ENCODE measurements at places on chromosomes 2 and 18.
A peak's percentile ranks its signal among the peaks of the same experiment; 100 is the strongest.

DNA sequence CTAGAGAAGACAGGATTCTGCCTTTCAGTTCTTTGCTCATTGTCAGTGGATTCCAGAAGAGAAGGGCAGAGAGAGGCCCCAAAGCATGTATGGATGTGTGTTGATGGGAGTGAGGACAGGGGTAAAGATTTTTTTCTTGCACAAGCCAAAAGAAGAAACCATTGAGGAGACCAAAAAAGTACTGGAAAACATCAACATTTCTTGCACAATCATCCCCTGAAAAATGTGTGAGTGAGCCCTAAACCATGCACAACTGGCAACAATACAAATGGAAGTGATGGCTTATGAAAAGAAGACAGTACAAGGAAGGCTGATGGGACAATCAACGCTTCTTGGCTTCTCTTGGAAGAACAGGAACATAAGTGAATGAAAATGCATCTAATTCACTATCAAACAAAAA is 5.6 kb upstream of the SMAD7 start:
- no peak for DNase-seq

GRCh38 chr2:118755901-118756300 is 91.5 kb downstream of the EN1 start:
- no peak for DNase-seq

DNA sequence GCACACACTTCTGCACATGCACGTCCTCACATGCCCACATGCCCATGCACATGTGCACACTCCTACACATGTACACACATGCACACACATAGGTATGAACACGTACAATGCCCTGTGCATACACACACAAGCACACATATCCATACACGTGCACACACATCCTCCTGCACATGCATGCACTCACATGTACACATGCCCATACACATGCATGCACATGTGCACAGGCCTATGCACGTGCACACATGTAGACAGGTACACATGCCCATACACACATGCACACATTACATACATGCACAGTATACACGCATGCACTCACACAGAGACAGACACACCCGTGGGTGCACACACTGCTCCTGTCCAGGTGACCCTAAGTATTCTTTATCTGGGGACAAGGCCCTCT is 34.3 kb downstream of the GPC1 start:
- no peak for DNase-seq

GRCh38 chr18:79566771-79567431 is 112.7 kb upstream of the CTDP1 start:
- no peak for DNase-seq

GRCh38 chr2:105590780-105591660 is 153.7 kb upstream of the NCK2 start:
- DNase-seq: no peak

DNA sequence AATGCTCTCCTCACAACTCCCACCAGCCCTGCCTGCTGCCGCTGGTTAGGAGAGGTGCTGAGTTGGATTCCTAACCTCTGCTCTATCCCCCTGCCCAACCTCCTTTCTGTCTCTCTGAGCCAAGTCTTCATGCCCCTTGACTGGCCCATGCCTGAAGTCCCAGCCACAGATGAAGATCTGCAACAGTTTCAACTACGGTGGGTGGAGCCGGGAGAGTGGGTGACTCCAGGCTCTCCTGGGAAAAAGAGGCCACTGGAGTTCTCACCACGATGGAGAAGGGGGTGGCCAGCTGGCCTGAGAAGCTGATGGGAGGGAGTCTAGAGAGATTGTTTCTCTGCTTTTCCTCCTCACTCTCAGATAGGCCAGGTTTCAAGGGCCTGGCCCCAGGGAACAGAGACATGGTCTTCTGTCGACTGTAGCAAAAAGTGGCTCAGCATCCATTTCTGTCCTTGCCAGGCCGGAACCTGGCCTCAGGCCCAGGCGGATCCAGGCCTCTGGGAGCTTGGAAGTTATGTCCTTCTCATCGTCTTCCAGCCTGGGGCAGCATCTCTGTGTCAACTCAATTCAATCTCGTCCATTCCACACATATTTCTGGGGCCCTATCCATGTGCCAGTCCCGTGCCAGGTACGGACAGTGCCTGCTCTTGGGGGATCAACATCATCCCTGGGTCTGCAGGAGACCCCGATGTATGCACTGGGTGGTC is 75.3 kb downstream of the INHBB start:
- no peak for DNase-seq

DNA sequence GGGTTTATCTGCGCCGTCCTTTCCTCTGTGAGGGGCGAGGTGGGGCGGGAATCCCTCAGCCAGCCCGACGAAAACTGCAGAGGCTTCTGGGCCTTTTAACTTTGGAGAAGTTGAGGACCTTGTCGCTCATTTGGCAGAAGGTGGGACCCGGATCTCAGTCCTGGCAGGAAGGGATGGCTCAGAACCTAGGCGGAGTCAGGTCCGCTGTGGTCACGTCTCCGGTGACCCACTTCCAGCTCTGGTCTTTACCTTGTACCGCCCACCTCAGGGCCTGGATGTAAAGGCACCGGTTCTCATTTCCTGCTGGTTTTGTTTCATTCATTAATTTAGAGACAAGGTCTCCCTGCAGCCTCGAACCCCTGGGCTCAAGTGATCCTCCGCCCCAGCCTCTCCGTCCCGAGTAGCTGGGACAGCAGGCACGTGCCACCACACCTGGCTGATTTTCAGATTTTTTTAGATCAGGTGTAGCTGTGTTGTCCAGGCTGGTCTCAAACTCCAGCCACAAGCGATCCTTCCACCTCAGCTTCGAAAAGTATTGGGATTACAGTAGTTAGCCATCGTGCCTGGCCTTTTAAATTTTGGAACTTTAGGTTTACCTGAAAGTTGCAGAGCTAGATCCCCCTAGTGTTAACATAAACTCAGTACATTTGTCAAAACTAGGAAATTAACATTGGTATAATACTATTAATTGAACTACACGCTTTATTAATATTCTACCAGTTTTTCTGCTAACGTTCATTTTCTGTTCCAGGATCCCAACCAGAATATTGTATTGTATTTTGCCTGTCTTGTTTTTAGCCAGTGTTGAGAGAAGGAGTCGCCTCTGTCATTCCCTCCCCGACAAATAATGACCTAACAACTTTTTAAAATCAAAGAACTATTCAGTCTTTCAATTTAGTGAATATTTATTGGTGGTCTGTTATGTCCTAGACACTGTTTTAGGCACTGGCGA is 852 bp downstream of the POLI start:
- peak; percentile 38 for DNase-seq

- DNase-seq: peak; percentile 17
Measured at GRCh38 chr2:231665245-231666170, 42.8 kb upstream of the PTMA start.
